ENCODE measurements at places on chromosomes 5 and 9. TPM values are rescaled to one million over a fixed set of nuclear protein-coding genes. Genes with fewer than 3 reads are reported as not detected.

DNA sequence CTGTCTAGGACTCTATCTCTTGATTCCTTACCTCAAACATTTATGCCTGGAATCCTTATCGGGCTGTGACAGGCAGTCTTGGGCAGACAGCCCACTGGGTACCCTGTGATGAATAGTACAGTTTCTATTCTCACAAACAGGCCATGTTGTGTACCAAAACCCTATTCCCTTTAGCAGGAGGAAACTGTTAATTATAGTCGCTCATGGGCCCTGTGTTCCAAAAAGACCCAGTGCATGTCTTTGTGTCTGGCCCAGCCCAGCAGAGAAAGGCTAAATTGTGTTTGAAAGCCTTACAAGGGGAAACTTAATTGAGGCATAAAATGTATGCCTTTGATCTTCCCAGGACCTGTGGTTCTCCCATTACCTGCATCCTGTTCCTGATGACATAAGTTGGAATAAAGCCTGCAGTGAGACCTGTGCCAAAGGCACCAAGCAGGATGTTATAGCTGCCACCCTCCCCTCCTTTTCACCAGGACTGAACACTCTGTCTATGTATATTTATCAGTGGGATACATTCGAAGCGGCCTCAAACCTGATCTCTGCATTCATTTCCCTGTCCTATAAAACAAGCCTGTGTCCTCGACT is 43.3 kb downstream of the TLR4 start:
- peaks cover 2% of the 10 kb centered on the region for H3K36me3 ChIP-seq
- no peak overlapping the region for H3K4me3 ChIP-seq
- peaks cover 27% of the 10 kb centered on the region for H3K27me3 ChIP-seq
- H3K27ac ChIP-seq = no peak overlapping the region
- H3K4me1 ChIP-seq = peaks cover 12% of the 10 kb centered on the region

GRCh38 chr5:95526871-95527270 is 27.9 kb downstream of the SKIC3 start:
- DNase-seq = no peak
- peaks cover 9% of the 10 kb centered on the region for H3K4me1 ChIP-seq
- H3K36me3 ChIP-seq = peaks cover 40% of the 10 kb centered on the region
- H3K27ac ChIP-seq = no peak overlapping the region
- no peaks in the 10 kb centered on the region for H3K27me3 ChIP-seq

GRCh38 chr9:70390933-70391341 is 23.5 kb downstream of the KLF9 start:
- H3K36me3 ChIP-seq = no peaks in the 10 kb centered on the region
- H3K4me1 ChIP-seq = peaks cover 14% of the 10 kb centered on the region
- H3K27ac ChIP-seq = no peak overlapping the region
- H3K27me3 ChIP-seq = no peaks in the 10 kb centered on the region
- no peak overlapping the region for H3K4me3 ChIP-seq

GRCh38 chr5:135913713-135914626 is 18.3 kb upstream of the IL9 start:
- peaks cover 45% of the 10 kb centered on the region for H3K27me3 ChIP-seq
- H3K4me1 ChIP-seq = no peaks in the 10 kb centered on the region
- no peak overlapping the region for H3K4me3 ChIP-seq
- no peak overlapping the region for H3K27ac ChIP-seq
- H3K36me3 ChIP-seq = no peaks in the 10 kb centered on the region

DNA sequence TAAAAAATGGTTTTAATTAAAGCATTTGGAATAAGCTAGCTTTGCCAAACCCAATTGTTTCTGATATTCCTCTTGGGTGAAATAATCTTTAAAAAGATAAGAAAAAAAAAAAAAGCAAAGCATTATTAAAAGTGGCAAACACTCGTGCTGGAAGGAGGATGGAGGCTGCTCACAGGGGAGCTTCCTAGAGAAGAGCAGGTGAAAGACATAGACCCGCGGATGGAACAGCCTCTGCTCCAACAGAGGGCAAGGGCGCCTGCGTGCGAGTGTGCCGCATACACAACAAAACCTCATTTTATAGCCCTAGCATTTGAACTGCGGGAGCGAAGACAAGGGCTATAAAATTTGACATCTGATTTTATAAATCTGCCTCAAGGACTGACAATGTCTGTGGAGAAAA is 33.4 kb upstream of the SLC25A51 start:
- no peak overlapping the region for H3K4me3 ChIP-seq
- DNase-seq = no peak
- H3K4me1 ChIP-seq = peaks cover 10% of the 10 kb centered on the region
- no peak overlapping the region for H3K27ac ChIP-seq
- no peaks in the 10 kb centered on the region for H3K36me3 ChIP-seq

SHC3 gene
- total RNA-seq = 4.2 TPM

TMEM38B gene
- 17.9 TPM for total RNA-seq

CARD9 gene
- 0.96 TPM for total RNA-seq
